Mucosa of gallbladder (tissue), 1 donor: ENCODE measurements at places on chromosomes 4 and X.
A peak's percentile ranks its signal among the peaks of the same experiment; 100 is the strongest.

DNA sequence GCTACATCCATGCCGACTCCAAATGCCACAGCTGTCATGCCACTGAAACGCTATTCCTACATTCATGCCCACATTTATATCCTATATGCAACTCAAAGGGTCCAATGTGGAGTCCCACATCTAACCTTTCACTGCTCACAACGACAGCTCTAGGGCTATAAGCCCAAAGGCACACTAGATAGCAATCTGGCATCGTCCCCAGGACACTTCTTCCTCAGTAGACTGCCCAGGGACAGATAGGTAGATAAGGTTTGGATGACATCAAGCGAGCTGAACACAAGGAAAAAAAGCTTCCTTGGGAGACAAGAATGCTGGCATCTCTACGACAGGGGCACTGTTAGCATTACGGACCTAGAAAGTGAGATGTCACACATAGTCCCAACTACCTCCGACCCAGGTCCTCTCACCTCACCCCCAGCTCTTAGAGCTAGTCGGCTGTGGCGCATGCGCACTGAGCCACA lies 685 bp downstream of the RAB9B start:
- DNase-seq: no peak

- DNase-seq: no peak
Measured at GRCh38 chrX:35016051-35016450, 73.5 kb downstream of the FAM47B start.

GRCh38 chr4:76689145-76689817 lies 208.7 kb downstream of the SOWAHB start:
- no peak for DNase-seq

GRCh38 chrX:103674531-103675454 lies 11.7 kb downstream of the MORF4L2 start:
- no peak for DNase-seq

- no peak for DNase-seq
Measured at GRCh38 chr4:84652478-84652877, 69.6 kb downstream of the CDS1 start.

DNA sequence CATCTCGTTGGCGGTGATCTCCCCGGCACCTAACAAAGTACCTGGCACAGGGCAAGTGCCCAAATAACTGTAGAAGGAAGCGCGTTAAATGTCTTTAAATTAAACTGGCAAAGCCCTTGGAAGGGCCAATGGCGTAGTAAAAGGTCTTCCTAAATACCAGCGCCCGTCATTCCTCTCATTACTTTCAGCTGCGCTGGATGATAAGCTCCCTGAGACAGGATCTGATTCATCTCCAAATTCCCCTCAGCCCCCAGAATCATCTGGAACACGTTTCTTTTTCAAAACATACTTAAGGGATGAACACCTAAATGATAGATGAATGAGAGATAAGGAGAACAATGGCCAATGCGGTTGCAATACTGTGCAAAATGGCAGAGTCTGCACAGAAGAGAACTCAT lies 95.1 kb downstream of the AFAP1 start:
- no peak for DNase-seq

GRCh38 chr4:99986792-99987191 lies 36.7 kb upstream of the H2AZ1 start:
- DNase-seq: no peak

- DNase-seq: no peak
Measured at GRCh38 chr4:38625508-38625907, 38.5 kb upstream of the KLF3 start.

GRCh38 chr4:83075311-83076095 lies 39.0 kb downstream of the PLAC8 start:
- DNase-seq: no peak

GRCh38 chr4:93480452-93480851 lies 348.1 kb upstream of the ATOH1 start:
- DNase-seq: no peak

DNA sequence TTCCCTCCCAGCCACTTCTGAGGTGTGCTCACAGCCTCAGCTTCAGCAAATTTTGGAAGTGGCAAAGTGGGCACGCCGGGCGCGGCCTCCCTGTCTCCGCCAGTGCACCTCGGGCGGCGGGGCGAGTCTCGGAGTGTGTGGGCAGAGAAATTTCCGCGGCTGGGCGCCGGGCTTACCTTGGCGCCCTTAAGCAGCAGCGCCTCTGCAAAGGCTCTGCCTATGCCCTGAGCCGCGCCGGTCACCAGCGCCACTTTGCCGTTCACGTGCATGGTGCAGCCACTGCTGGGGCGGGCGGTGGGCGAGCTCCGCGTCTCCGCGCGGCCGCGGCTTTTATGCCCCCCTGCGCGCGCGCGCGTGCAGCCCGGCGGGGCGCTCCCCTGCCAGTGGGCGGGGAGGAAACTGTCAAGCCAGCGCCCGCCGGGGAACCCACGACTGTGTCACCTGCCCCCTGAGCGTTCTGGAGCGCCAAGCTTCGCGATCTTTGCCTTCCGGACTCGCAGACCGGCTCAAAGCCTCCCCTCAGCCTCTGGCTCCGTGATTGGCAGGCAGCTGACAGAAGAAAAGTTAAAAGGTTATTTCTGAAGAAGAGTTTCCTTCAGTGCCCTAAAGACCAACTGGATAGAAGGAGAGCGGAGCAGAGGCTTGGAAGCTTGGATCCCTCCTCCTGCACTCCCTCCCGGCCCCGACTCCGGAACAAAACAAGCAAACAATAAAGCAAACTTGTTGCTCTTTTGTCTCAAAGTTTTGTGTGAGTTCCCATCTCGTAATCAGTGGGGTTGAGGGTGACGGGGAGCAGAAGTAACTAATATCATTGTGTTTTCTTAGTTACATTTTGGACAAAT lies at the start of gene HPGD:
TSS of gene HPGD (minus strand) at position 306 of the 842 bp plus-strand sequence. CDS start at position 269, 37 bp downstream.
- peak; percentile 66 for DNase-seq

GRCh38 chr4:137124278-137124932 lies 407.9 kb downstream of the PCDH18 start:
- DNase-seq: no peak

DNA sequence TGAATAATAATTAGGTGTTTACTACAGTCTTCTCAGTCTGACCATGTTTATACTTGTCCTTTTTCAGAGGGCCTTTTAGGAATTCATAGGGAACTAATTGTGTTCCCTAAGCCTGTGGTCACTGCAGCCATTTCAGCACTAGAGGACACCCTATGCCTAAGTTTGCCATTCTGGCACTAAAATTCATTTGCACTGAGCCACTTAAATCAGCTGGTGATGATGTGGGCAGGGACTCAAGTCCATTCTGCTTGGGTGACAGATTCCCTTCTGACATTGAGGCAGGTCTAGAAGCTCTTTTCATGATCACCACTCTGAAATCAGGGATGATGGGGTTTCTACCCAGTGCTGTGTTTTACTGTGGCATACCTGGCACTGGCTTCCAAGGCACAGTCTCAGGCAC lies 1178.9 kb upstream of the DIAPH2 start:
- DNase-seq: no peak

GRCh38 chrX:120517936-120518335 lies 42.8 kb downstream of the CUL4B start:
- DNase-seq: no peak
